ENCODE measurements at places on chromosomes 12 and 14. TPM values are rescaled to one million over a fixed set of nuclear protein-coding genes. Genes with fewer than 3 reads are reported as not detected.

Gene RASAL1
- total RNA-seq: not detected

Gene NGB
- total RNA-seq: not detected

Gene ABCD4
- total RNA-seq: 28.7 TPM

Gene PAX9
- 0.52 TPM for total RNA-seq

Gene CCDC196
- not detected for total RNA-seq

Gene NRIP2
- total RNA-seq: 1.0 TPM

Gene CLBA1
- total RNA-seq: 2.1 TPM

Gene TEAD4
- 30.3 TPM for total RNA-seq

Gene ANO4
- 0.52 TPM for total RNA-seq

Gene C12orf42
- 1.0 TPM for total RNA-seq

Gene KRT6C
- not detected for total RNA-seq

Gene POTEG
- not detected for total RNA-seq

Gene PIWIL1
- not detected for total RNA-seq

Gene ANKRD13A
- total RNA-seq: 52.2 TPM

Gene MON2
- 67.3 TPM for total RNA-seq

Gene PTGER2
- total RNA-seq: 1.6 TPM

Gene PCK2
- total RNA-seq: 3.7 TPM

Gene RALGAPA1
- total RNA-seq: 83.5 TPM

Gene PRPH
- 2.6 TPM for total RNA-seq

Gene MYF5
- total RNA-seq: 28.2 TPM

Gene GLS2
- not detected for total RNA-seq

Gene OVCH1
- under 0.01 TPM for total RNA-seq

Gene LRP1-AS
- 1.0 TPM for total RNA-seq

Gene KLHL33
- 2.1 TPM for total RNA-seq

Gene KRT79
- 1.6 TPM for total RNA-seq

Gene AMN
- 1.0 TPM for total RNA-seq

Gene ART4
- not detected for total RNA-seq

Gene ASCL1
- not detected for total RNA-seq

Gene TBC1D30
- total RNA-seq: 0.52 TPM

Gene TAS2R10
- 2.1 TPM for total RNA-seq

Gene RFLNA
- 2.6 TPM for total RNA-seq

Gene MORN3
- under 0.01 TPM for total RNA-seq

Gene ALDH1L2
- 6.3 TPM for total RNA-seq

Gene RNF212B
- total RNA-seq: not detected

Gene KIF5A
- total RNA-seq: under 0.01 TPM

Gene MIA2
- total RNA-seq: 15.7 TPM

Gene RTL1
- 9.4 TPM for total RNA-seq

All from skeletal muscle tissue (tissue), 5 donors.